ENCODE measurements at places on chromosomes 11 and 22.
A peak's percentile ranks its signal among the peaks of the same experiment; 100 is the strongest.

DNA sequence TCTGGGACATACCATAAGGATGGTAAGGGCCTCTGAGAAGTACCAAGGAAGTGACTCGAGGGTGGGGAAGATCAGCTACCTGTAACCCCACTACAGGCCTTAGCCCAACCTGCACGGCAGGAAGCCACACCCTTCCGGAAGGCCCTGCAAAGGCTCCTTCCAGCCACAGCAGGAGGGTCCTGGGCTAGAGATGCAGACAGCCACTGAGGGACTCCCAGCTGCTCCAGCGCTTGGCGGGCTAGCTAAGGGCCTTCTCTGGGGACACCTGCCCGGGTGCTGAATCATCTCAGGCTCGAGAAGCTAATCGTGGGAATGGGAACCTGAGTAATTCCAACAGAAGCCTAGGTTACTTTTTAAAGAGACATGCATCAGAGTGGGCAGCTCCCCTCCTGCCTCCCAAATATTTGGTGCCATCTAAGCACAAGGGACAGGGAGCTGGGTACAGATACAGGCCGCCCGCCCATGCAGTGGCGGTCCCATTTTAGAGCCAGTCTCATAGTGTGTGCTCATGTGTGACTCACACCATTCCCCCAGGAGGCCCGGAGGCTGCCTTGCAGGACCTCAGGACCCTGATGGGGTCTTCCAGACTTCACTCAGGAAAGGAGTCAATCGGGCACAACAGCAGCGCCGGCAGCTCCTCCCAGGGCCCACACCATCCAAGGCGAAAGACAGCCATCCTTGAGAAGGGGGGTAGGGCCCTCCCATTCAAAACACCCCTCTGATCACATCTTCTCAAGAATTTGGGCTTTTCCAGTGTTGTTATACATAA, 8.0 kb downstream of the MYH9 start:
- DNase-seq, result no peak

DNA sequence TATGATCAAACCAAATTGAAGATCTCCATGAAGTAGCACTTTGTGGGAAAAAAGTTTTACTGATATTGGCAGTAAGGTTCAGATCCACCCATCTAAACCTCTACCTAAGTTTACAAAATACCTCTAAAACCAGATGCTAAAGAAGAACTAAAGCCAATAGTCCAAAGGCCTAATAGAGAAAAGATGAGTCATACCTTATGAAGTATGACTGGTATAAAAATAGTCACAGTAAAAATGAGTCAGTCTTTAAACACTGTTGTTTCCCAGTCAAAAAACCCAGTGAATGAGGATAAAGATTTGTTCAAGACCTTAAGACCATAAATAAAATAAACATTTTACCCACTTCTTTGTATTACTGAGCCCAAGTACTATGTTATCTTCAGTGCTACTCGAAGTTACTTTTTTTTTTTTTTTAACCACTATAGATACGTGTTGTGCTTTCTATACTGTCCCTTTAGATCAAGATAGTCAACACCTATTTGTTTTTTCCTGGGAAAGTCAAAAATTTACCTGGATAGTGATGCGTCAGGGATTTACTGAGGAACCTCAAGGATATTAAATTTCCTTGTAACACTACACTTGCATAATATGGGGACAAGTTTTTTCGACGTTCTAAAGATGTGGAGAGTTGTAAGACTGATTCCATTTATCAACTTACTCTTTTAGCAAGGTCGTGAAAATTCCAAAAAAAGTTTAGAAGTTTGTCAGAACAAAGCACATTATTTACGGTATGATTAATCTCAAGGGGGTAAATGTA, 87.3 kb downstream of the CCDC73 start:
- no peak for DNase-seq

DNA sequence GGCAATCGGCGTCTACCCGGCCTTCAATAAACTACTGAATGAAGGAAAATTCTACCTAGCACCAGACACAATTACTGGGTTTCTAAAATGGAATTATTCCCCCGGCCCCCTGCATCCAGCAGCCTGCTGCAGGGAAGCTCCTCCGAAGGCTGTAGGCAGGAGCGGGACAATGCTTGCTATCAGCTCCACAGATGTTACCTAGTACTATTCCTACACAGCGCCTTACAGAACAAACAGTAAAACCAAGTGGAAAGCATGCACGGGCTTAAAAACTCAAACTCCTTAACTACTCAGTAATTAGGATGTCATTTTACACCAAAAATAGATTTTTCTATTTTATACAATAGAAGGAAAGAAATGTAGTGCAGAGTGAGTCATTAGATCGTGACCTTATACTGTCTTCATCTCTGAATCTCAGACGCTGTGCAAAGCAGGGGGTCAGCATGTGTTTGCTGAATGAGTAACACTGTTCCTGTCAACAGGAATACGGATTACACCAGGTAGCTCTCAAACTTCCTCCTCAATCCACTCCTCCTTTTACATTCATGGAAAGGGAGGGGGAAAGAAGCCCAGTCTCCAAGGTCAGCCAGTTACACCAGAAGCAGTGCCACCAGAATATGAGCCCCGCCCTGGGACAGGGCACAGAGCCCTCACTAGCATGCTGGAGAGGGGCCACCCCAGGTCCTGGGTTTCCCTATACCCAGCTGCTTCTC, 74.9 kb downstream of the PACSIN2 start:
- no peak for DNase-seq

DNA sequence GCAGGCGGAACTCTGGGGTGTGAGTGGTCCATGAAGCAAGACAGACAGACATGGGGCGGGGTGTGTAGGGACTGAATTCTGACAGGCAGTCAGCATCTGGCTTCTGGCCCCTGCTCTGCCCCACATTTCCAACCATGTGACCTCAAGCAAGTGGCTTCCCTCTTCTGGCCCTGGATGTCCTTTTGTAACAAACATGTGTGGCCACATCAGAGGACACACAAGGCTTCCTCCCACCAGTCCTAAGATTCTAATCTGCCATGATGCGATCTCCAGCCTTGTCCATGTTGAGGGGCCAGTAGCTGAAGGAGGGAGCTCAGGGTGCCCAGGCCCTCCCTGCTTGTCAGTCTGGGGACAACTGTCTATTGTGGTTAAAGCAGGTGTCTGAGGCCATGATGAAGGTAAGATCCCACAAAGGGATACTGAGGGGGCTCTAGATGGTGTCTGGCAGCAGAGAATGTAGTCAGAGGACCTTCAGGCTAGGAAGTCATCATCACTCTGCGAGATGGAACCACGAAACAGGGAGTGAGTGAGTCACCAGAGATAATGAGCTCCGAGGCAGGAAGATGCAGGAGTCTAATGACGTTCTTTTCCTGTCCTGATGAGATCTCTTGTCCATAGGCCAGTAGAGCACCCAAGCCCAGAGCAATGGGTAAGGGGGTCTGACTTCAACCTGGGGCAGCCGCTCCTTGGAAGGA, 27.4 kb downstream of the DRD2 start:
- DNase-seq, result no peak

DNA sequence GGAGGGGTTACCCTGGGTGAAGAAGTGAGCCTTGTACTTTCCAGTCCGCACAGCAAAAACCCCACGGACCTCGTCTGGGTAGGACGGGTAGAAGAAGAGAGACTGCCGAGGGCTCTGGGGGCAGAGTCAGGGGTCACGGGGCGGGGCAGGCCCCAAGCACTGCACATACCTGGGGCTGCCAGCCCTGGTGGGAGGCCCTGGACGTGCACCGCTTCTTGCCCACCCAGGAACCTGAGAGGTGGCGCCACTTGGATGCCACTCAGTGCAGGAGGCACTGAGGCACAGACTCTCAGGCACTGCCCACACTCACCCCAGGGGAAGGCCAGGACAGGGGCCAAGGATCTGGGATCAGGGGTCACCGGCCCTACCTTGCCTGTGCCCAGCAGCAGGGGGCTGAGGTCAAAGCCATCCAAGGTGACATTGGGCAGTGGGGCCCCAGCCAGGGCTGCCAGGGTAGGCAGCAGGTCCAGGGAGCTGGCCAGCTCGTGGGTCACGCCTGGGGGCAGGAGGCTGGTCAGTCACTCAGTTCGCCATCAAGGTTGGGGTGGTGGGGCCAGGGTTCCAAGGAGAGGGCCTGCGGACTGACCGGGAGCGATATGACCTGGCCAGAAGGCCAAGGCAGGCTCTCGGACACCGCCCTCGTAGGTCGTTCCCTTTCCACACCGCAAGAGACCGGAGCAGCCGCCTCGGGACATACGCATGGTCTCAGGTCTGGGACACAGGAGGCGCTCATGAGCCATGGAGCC, 2.2 kb downstream of the ARSA start:
- DNase-seq, result no peak

DNA sequence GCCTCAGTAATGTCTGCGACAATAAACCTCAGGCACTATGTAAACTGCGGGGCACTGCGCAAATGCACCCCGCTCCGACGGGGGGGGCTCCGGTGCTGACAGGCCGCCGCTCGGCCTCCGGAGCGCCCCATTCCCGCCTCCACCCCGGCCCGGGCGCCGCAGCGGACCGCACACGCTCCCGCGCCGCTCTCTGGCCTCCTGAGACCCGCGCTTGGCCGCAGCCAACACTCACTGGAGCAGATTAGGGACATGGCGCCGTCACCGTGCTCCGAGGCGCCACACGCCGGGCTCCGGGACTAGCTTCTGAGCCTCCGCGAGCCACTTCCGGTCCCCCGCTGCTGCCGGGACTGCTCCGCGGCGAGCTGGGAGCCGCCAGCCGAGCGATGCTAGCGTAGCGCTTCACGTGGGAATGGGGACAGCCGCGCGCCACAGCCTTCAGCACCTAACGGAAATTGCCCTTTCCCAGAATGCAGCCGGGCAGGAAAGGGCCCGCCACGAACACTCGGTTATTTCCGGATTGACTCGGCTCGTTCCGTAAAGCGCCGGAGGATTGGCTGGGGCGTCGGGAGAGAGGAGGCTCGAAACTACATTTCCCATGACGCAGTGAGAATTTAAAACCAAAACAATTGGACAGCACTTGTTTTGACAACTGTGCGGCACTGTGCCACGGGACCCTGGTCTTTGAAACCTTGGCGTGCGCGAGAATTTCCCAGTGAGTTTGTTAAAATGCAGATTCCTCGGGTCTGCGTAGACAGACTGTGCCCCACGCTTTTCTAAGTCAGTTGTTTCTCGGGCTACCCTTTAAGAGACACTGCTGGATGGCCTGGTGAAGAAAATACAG, at the start of gene PRPF19:
TSS of gene PRPF19 (minus strand) at position 454 of the 841 bp plus-strand sequence. CDS start at position 251, 203 bp downstream.
- peak; percentile 95 for DNase-seq

DNA sequence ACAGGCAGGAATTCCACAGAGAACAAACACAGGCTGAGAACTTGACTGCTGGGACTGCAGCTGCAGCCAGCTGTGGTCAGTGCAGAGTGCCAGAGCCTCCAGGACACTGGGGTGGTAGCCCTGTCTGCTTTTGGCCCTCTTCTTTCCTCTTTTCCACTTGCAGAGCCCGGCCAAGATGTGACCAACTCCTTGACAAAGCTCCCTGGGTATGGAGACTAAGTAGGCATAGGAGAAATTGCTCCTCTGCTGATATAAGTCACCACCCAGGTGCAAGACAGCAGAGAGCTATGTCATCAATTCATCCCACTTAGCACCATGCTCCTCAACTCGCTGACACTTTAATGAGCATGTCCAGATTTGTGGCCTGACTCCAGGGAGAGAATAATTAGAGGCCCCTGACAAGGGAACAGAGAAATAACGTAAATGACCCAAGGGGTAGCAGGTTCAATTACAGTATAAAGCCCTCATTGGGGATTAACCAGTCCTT, 369.4 kb upstream of the B3GAT1 start:
- no peak for DNase-seq

GRCh38 chr22:19107730-19108074, 14.5 kb downstream of the DGCR2 start:
- DNase-seq, result no peak

- DNase-seq, result no peak
Observed at GRCh38 chr11:126546694-126547093, 191.2 kb downstream of the ST3GAL4 start.

DNA sequence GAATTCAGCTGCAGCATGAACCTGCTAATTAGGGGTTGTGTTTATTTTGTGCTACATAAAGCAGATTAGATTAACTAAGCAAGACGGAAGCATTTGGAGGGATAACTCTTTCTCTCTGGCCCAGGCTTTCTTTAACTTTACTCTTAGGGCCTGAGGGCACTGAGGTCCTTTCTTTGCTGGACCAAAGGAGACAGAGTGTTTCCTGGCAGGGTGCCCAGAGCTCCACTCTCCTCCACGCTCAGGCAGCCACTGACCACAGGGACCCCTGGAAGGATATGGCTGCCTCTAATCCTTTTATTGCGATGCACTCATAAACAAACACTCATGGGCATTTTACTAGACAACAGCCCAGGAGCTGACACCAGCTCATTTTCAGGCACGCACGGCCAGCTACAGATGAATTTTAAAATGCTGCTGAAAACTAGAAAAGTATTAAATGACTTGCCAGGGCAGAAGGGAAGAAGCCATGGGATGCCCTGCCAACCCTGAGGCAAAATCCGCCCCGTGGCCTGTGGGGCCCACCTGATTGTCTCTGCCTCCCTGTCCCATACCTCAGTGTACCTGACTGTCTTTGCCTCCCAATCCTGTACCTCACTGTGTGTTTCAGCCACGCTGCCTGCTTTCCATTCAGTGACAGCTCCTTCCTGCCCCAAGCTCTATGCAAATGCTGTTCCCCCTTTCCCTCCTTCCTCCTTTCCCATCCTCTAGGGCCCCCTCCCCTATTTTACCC, 192.6 kb upstream of the NAV2 start:
- no peak for DNase-seq

DNA sequence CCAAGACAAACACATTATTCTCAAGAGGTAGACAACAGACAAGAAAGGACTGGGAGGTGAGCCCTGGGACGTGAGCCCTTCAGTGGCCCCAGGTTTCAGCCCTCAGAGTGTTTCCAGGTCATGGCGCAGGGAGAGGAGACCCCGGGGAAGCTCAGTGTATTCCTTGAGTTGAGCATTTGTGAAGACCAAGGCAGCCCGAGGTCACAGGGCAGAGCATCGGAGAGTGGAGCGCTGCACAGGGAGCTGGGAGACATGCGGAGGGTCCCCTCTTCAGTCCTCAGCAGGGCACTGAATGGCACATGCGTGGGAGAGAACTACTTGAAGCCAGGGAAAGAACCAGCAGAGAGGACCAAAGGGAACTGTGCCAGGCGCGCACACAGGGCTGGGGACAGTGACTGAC, 11.7 kb downstream of the KRTAP5-6 start:
- no peak for DNase-seq

DNA sequence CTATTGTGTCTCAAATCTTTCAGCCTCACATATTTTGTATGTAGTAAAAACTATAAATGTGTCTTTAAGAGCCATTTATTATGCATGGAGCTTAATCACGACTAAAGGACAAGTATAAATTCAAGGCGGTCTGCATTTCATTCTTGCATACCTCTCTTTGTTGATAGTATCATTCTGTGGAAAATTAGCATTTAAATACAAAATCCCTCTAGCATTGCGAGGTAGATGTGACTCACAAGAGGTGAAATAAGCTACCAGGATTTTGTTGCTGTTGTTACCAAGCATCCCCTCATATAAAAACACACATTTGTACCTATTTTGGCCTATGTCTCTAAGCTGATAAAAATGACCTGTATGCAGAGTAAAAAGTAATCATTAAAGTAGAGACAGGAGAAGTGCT, 537.4 kb upstream of the LUZP2 start:
- no peak for DNase-seq

DNA sequence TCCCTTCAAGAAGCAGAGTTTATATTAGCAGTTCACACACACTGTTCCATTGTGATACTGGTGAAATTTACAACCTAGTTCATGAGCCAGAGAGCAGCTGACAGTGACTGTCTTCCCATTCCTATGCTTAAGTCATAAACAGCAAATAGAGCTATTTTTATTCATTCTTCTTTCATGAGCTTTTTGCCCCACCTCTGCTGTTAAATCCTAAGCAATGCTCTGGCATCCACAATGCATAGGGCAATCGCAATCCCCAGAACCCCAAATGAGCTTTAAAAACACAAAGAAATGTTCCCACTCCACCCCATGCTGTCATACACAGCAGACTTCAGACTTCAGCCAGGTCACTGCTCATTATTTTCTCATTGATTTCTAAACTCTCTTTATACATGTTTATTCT, 307.5 kb downstream of the ETS1 start:
- DNase-seq, result no peak

All from stimulated activated CD8-positive, alpha-beta memory T cell treated with anti-CD3 and anti-CD28 coated beads, Interleukin-15, amount 100 ng/mL, for 4 hours (primary cell).